ENCODE measurements at places on chromosomes 13 and 19. TPM values are rescaled to one million over a fixed set of nuclear protein-coding genes. Genes with fewer than 3 reads are reported as not detected.

DNA sequence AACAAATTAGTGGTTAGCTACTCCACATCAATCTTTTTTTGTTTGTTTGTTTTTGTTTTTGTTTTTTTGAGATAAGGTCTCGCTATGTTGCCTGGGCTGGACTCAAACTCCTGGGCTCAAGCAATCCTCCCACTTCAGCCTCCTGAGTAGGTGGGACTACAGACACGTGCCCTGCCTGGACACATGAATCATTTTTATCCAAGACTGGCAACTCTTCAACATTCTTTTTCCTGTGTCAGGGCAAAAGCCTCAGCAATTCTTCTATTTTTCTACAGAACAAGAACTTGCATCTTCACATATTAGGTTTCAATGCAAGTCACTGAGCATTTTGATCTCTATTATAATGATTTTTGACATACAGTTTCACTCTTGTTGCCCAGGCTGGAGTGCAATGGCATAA lies 76.8 kb upstream of the LRCH1 start:
- peak; percentile 22 for DNase-seq

DNA sequence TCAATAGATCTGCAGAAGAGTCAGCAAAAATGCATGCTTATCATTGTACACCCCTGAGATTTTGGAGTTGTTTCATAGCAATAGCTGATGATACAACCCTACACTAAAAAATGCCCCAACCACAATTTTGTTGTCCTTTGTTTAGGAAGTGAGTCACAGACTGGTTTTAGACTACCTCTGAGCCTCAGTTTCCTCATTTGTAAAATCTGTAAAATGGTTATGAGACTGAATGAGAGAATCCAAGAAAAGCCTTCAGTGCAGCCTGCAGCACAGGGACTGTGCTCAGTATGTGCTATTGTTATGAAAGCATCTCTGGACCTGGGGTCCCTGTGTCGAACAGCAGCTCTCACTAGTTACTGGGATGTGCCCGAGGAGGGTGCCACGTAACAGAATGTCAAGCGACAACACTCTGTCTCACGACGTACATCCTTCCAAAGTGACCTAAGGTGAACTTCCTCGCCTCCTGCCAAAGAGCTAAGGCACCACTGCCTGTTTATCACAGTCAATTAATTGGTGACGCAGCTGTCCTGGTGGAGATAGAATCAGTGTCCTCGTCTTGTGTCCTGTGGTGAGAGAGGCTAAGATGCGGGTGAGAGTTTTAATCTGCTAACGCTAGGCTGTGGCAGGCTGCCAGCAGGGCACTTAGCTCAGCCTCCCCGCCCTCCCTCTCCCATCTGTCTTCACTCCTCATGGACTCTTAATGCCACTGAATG lies 18.1 kb downstream of the DHRS12 start:
- no peak for DNase-seq

DNA sequence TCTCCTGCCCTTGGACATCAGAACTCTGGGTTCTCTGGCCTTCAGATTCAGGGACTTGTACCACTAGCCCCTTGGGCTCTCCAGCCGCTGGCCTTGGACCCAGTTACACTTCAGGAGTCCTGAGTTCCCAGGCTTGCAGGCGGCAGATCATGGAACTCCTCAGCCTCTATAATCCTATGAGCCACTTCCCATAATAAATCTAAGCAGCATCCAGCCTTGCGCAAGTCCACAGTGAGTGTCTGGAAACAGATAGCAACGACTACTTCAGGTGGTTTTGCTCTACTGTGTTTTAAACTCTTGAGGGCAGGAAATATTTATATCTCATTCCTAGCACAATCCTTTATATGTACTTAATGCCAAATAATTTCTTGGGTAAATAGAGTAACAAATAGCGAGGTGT lies 92.3 kb downstream of the COL4A1 start:
- DNase-seq: no peak

GRCh38 chr13:42168496-42168895 lies 103.5 kb upstream of the AKAP11 start:
- no peak for DNase-seq

- DNase-seq: no peak
Observed at GRCh38 chr19:57031106-57031505, 88.7 kb upstream of the USP29 start.

DNA sequence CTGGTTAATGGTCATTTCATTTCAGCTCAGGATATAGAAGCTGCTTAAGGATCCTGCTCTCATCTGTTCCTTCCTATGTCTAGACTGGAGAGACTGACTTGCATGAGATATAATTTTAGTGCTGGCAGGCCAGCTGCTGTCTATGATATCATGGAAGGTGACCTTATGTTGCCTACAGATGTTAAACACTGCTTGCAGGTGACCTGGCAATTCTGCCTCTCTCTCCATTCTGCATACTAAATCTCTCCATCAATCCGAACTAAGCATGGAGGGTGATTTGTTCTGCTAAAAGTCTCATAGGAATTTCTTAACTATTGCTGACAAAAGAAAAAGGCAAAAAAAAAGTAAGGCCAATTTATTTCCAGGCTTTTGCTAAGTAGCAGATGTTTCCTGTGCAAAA lies 81.0 kb downstream of the CCNA1 start:
- no peak for DNase-seq

DNA sequence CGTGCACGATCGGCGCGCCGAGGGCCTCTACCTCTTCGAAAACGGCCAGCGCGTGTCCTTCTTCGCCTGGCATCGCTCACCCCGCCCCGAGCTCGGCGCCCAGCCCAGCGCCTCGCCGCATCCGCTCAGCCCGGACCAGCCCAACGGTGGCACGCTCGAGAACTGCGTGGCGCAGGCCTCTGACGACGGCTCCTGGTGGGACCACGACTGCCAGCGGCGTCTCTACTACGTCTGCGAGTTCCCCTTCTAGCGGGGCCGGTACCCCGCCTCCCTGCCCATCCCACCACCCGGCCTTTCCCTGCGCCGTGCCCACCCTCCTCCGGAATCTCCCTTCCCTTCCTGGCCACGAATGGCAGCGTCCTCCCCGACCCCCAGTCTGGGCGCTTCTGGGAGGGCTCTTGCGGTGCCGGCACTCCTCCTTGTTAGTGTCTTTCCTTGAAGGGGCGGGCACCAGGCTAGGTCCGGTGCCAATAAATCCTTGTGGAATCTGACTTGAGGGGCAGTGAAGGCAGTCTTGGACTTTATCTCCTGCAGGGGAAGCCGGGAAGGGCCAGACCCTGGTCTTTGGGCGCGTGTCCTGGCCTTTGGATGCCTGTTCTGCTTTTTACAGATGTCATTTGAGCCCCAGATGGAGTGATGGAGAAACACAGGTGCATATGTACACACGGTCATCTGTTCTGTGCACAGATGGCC lies 2.2 kb downstream of the CLEC11A start:
- no peak for DNase-seq

DNA sequence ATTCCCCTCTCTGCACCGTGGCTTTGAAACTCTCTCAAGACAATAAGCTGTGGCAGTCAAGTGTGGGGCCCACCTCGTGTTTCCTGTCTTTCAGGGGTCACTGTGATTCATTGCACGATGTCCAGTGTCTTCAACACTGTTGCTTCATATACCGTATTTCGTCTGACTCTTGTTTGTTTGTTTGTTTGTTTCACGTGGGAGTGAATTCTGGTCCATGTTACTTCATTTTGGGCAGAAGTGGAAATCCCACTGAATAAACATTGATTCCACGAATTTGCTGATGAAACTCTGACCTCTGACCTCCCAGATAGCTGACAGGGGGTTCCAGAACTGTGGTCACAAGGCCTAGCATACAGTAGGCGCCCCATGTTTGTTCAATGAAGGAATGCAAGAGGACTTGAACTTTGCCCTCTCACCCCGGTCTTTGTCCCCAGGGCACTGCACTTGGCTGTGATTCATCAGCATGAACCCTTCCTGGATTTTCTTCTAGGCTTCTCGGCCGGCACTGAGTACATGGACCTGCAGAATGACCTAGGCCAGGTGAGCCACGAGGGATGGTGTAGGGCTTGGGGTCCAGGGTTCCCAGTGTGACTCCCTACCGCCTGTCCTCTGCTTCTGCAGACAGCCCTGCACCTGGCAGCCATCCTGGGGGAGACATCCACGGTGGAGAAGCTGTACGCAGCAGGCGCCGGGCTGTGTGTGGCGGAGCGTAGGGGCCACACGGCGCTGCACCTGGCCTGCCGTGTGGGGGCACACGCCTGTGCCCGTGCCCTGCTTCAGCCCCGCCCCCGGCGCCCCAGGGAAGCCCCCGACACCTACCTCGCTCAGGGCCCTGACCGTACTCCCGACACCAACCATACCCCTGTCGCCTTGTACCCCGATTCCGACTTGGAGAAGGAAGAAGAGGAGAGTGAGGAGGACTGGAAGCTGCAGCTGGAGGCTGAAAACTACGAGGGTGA lies 5.1 kb downstream of the NFKBIB start:
- no peak for DNase-seq

DNA sequence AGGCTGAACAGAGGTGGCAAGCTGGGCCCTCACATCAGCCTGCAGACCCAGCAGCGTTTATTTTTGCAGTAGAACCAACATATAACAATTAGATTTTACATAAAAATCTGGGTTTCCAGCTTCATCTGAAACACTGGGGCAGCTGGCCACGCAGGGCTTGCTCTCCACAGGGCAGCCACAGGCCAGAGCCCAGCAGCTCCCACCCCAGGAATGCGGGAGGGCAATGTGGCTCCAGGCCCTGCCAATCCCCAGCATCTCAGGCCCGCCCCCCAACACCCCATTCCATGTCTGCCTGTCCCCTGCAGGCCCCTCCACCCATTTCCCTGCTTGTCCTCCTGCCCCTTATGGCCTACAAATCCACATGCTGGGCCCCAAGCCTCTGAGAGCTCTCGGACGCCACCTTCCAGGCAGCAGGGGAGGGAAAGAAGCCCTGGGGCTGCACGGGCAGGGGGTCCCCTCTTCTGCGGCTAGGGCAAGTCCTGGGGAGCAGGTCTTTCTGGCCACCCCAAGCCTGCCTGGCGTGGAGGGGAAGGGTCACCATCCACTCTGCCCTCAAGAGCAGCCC lies 15.0 kb upstream of the VSTM2B start:
- no peak for DNase-seq

- no peak for DNase-seq
Observed at GRCh38 chr19:38710416-38710702, 33.9 kb downstream of the CAPN12 start.

DNA sequence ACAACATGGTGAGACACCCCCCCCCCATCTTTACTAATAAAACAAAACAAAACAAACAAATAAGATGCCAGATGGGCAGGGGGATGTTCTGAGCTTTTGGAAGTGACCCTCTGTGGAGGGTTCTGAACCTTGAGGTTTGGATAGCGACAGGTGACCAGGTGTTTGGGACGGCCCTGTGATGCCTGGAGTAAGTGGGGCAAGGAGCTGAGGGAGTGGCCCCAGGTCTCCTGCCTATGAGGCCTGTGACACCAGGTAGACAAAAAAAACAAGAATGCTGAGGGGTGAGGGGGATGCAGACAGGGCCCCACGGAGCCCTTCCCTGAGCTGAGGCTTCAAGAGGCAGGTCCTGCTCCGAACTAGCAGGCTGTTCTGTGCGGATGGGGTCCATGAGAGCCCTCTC lies 9.2 kb downstream of the ADGRE2 start:
- no peak for DNase-seq

- peak; percentile 43 for DNase-seq
Observed at GRCh38 chr19:43624933-43625332, 5.5 kb upstream of the ZNF428 start.

DNA sequence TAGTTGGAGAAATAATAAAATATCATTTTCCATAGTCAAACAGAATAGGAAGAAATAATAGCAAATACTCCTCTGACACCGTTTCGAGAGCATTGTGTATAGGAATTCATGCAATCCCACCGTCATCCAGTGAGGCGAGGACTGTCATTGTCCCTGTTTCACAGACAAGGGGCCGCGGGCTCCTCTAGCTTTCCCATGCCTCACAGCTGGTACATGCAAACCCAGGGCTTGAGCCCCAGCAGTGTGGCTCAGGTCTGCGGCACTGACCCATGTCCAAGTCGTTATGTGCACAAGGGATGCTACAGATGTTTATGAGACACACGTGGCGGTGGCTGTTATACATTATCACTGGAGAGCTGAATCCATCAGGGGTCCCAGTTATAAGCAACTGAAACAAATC lies 18.5 kb upstream of the ATP11A start:
- DNase-seq: no peak

- no peak for DNase-seq
Observed at GRCh38 chr19:12675399-12675798, 6.3 kb downstream of the DHPS start.

GRCh38 chr19:32861596-32861995 lies 8.0 kb downstream of the SLC7A9 start:
- DNase-seq: no peak

DNA sequence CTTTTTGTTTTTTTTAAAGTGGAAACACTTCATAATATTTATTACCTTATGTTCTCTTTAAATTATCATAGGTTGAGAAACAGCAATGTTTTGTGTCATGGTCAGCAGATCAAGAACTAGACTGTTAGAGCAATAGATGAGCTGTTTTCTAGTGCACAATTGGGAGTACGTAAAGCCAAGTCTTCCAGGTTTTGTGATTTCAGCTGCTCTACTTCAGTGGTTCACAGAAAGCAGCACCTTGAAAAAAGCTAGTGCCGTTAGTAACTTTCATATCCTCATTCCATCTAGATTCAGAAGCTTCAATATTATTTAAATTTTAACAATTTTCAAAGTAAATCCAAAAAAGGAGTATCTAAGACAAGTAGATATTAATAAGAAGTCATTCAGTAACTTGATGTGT lies 1.9 kb downstream of the GPR18 start:
- no peak for DNase-seq

GRCh38 chr19:14494910-14495671 lies 836 bp downstream of the GIPC1 start:
- no peak for DNase-seq

DNA sequence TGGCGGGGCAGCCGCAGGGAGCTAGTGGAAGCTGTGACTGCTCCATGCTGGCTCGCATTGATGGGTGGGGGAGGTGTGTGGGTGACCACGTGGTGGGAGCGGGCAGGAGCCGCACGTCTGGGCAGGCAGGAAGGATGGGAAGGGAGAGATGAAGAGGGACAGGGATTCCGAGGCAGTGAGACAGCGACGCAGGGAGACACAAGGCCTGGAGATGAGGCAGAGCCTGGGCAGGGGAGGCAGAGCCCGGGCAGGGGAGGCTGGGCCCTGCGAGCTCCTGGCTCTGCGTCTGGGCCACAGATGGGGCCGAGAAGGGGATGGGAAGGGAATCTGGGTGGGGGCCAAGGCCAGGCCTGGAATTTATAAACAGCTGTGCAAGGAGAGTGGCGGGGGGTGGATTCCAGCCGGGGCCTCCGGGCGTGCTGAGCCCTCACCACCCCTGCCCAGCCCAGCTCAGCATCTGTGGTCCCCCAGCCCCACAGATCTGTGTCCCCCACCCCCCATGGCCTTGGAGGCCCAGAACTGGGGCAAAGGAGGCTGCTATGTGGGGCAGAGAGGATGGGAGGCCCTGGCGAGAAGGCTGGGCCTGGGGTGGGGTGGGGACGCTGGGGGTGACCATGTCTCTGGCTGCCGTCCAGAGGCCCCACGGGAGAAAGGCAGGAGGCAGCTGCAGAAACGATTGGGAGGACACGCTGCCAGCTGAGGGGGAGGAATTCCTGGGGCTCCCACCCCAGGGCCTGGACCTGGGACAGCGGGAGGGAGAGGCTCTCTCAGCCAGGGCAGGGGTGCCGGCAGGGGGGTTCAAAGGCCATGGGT lies 6.0 kb downstream of the EHD2 start:
- DNase-seq: peak; percentile 99

GADD45B gene
- 36.4 TPM for total RNA-seq

MEIOSIN gene
- total RNA-seq: not detected

RELB gene
- total RNA-seq: 16.8 TPM

RFPL4AL1 gene
- total RNA-seq: not detected

ZNF221 gene
- 1.4 TPM for total RNA-seq

FSD1 gene
- total RNA-seq: not detected

IQCN gene
- total RNA-seq: 0.05 TPM

F2RL3 gene
- not detected for total RNA-seq

TMEM86B gene
- total RNA-seq: 0.16 TPM

GPC6 gene
- 4.1 TPM for total RNA-seq

XRCC1 gene
- total RNA-seq: 49.7 TPM

CBARP gene
- 0.35 TPM for total RNA-seq

C2CD4C gene
- not detected for total RNA-seq
